Esophagus muscularis mucosa (tissue), 4 donors: ENCODE measurements at places on chromosomes 12 and 14. TPM values are rescaled to one million over a fixed set of nuclear protein-coding genes. Genes with fewer than 3 reads are reported as not detected.

Gene OR10G2
- total RNA-seq, result not detected

Gene KRT77
- total RNA-seq, result not detected

- no peak for DNase-seq
Measured at GRCh38 chr12:109640961-109641360, 67.4 kb downstream of the MVK start.

DNA sequence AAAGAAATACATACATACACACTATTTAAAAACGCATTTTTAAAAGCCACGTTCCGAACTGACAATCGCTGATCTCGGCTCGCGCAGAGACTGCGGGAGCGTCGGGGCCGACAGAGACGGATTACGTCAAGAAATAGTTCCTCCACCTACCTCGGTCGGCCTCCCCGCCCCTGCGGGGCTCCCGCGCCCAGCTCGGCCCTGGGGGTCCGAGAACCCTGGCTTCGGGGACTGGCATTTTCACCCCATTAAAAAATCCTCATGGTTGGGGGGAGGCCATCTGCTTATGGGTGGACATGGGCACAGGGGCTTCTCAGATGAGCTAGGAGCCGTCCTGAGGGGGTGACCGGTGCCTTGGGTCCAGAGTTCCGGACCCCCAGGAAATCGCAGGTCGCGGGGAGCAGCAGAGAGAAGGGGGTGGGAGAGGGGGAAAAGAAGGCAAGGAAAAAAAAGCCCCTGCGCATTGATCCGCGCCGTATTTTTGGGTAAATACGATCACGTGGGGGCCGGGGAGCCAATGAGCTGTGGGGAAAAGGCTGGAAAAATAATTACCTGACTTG, 324 bp upstream of the HOXC9 start:
- DNase-seq, result no peak

GRCh38 chr14:96911499-96912149, 114.4 kb downstream of the VRK1 start:
- DNase-seq, result no peak

Gene MANSC4
- 0.39 TPM for total RNA-seq

Gene PROX2
- not detected for total RNA-seq
